Activated T-cell treated with anti-CD3 and anti-CD28 coated beads, Interleukin-2, amount 50 U/mL, for 24 hours (primary cell): ENCODE measurements at places on chromosomes 2 and 18.

GRCh38 chr18:55320424-55321264, 267.3 kb downstream of the TCF4 start:
- no peak for DNase-seq

- no peak for DNase-seq
Measured at GRCh38 chr2:24011250-24012104, 1.6 kb downstream of the MFSD2B start.

DNA sequence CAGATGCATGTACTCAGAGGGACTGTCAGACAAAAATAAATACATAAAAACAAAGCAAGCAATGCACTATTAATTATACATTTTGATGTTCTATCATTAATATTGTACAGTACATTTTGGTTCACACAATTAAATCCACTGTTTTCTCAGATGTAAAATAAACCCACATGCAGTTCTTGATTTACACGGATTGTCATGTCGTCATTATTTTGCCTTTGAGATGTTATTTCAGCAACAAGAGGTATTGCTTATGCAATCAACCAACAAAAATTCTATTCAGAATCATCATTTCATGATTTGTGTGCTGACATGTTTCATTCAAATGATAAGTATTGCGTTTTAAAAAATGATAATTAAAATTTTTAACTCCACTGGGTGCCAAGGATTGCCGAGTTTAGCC, 79.2 kb downstream of the TSHZ1 start:
- DNase-seq = no peak

GRCh38 chr2:158779621-158780020, 15.5 kb upstream of the DAPL1 start:
- DNase-seq = no peak

- no peak for DNase-seq
Measured at GRCh38 chr2:236632295-236633218, 62.9 kb downstream of the ACKR3 start.

GRCh38 chr2:199811346-199811745, 39.6 kb downstream of the FTCDNL1 start:
- DNase-seq = no peak

GRCh38 chr2:130183512-130184373, 1.7 kb downstream of the MZT2B start:
- no peak for DNase-seq

DNA sequence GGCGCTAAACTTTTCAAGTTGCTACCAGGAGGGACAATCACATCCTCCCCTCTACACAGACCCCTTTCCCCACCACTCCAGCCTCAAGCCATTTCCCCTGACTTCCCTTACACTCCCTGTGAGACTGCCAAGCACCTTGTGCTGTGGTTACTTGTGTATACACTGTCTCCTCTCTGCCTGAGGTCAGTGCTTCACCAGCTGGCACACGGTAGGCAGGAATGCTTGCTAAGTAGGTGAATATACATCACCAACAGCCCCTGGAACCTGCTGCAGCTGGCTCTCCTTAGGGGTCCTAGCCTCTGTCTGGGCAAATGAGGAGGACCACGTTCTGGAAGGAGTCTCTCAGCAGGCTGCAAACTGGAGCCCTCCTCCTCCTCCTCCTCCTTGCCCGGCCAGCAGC, 38.3 kb upstream of the ACAA2 start:
- no peak for DNase-seq
